Adrenal gland (tissue), 19 donors: ENCODE measurements at places on chromosomes 5 and 9. TPM values are rescaled to one million over a fixed set of nuclear protein-coding genes. Genes with fewer than 3 reads are reported as not detected.

The DIMT1 gene
- 29.1 TPM for total RNA-seq

The RASEF gene
- total RNA-seq = 0.23 TPM

The SPINK13 gene
- 2.3 TPM for total RNA-seq

The LCN15 gene
- total RNA-seq = not detected

The B4GALT7 gene
- 39.7 TPM for total RNA-seq

The GDA gene
- total RNA-seq = 0.27 TPM

The PKD2L2 gene
- 0.14 TPM for total RNA-seq

The LEAP2 gene
- 0.87 TPM for total RNA-seq

The URM1 gene
- 71.8 TPM for total RNA-seq
